Activated T-cell treated with anti-CD3 and anti-CD28 coated beads for 48 hours (primary cell): ENCODE measurements at places on chromosomes 16 and 17.

DNA sequence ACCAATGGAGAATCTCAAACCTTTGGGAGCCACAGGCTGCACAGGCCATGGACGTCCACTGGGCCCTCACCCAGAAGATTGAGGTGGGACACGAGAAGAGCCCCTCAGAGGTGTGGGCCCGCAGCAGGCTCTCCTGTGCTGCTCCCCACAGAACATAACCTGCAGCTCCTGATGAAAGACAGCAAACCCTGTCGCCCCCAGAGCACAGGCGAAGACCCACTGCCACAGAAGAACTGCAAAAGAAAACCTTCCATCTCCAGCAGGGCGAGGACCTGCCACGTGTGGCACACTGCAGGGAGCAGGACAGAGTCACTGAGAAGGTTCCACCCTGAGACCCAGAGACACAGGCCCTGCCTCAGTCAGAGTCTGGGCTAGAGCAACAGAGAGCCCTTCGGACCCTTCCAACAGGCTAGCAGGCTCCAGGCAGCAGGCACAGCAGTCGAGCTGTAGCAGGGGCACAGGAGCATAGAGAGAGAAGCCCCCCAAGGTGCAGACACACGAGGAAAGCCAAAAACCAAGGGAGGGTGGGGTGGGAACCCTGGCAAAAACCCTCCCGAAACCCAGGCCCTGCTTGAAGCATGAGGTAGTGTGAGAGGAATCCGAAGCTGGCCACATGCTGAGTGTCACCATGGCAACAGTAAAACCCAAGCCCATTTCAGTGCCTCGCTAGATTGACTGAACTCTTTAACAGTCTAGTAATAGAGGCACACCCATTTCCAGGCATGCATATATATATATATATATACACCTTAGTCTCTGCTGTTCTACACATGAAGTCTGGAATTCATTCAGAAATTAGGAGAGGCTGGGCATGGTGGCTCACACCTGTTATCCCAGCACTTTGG is 60.0 kb upstream of the CHMP6 start:
- no peak for DNase-seq

- DNase-seq = no peak
Observed at GRCh38 chr16:57727610-57728009, 8.0 kb upstream of the KATNB1 start.

DNA sequence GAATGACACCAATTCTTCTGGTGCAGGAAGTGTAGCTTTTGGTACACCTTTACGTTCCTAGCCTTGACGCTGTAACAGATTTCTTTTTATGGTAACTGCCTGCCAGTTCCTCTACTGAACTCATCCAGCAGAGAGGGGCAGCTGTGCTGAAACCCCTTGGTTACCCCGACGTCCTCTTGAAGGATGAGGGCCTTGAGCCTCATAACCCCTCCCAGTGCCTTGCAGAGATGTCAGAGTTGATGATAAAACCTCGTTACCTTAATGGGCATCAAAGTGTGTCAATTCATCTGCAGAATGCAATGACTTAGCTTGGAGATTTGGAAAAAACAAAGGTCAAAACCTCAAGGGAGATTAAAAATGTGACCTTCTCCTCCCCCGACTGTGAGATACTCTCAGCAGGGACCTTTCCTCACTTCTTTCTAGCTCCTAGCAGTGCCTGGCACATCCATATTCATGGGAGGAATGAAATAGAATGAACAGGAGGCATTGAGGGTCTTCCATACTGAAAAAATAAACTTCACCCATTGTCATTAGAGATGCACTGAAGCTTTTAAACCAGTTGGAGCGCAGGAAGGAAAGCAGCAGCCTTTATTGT is 69.2 kb downstream of the SDR42E1 start:
- no peak for DNase-seq

GRCh38 chr17:78107457-78107856 is 21.1 kb downstream of the TMC6 start:
- no peak for DNase-seq

DNA sequence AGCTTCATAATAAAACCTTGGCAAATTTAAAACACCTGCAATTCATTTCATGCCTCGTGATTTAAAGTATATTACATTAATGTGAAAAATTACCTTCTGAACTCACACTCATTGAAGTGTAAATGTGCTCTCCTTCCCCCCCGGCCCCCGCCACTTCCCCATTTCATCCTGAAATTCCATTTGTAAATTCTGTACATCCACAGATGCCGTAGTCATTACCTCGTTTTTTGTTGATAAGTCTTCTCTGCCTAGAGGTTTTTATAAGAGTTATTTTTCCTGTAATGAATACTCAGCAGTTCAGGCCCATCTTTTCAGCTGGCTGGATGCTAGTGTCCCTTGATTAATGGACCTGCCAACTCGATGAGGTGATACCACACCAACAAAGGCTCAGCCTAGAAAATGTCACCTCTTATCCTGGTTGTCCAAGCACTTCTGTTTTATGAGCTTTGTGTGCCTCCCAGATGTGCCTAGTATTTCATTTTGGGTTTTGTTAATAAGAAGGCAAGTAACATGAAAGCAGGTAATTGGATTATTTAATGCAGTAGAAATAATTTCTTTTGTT is 64.8 kb upstream of the KIFC3 start:
- DNase-seq = no peak

DNA sequence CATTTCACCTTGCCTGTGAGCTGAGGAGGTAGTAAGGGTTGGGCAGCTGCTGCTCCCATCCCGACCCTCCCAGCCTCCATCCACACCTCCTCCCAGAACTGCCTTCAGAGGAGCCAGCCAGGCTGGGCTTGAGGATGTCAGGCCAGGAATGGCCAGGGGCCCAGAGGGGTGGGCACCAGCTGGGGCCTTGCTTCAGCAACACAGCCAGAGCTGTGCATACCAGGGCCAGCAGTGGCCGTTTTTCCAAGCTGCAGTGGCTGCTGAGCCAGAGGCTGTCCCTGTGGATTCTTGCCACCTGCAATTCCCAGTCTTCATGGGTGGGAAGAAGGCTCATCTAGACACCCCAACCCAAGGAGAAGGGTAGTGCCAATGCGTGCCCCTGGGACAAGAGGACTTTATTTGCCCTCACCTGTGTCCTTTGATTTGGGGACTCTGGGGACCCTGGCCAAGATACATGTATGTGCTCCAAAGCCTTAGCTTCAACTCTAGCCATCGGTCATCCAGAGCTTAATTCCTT is 153.4 kb upstream of the SDK2 start:
- no peak for DNase-seq

- DNase-seq = no peak
Observed at GRCh38 chr17:82875407-82875856, 35.6 kb upstream of the ZNF750 start.

GRCh38 chr16:72198021-72198711 is 26.2 kb upstream of the PMFBP1 start:
- DNase-seq = no peak

- no peak for DNase-seq
Observed at GRCh38 chr17:68498479-68499326, 13.5 kb upstream of the PRKAR1A start.

DNA sequence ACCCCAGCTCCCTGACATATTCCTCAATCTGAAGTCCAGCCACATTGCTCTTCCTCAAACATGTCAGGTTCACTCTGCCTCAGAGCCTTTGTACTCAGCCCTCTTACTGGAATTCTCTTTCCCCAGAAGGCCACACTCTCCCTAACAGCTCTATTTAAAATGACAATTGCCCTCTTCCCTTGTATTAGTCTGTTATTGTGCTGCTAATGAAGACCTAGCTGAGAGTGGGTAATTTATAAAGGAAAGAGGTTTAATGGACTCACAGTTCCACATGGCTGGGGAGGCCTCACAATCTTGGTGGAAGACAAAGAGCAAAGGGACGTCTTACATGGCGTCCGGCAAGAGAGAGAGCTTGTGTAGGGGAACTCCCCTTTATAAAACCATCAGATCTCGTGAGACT is 46.0 kb downstream of the HS3ST2 start:
- no peak for DNase-seq

- DNase-seq = no peak
Observed at GRCh38 chr17:81422776-81423697, 27.8 kb downstream of the BAHCC1 start.

GRCh38 chr16:3612510-3613466 is 1.4 kb upstream of the SLX4 start:
- DNase-seq = no peak

DNA sequence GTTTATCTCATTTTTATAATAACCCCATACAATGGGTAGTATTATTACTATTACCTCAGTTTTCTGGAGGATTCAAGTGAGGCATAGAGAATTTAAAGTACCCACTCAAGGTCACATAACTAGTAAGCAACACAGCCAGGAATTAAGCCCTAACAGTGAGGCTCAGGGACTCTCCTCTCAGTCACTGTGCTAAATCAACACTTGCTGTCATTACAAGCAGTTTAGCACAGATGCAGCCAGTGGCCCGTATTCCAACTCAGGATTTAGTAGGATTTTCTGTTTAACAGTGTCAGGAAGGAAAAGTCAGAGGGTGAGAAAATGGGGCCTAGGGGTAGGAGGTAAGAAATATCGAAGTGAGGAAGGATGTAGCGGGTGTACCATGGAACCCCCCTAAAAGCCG is 536.9 kb downstream of the TMEM114 start:
- DNase-seq = no peak

DNA sequence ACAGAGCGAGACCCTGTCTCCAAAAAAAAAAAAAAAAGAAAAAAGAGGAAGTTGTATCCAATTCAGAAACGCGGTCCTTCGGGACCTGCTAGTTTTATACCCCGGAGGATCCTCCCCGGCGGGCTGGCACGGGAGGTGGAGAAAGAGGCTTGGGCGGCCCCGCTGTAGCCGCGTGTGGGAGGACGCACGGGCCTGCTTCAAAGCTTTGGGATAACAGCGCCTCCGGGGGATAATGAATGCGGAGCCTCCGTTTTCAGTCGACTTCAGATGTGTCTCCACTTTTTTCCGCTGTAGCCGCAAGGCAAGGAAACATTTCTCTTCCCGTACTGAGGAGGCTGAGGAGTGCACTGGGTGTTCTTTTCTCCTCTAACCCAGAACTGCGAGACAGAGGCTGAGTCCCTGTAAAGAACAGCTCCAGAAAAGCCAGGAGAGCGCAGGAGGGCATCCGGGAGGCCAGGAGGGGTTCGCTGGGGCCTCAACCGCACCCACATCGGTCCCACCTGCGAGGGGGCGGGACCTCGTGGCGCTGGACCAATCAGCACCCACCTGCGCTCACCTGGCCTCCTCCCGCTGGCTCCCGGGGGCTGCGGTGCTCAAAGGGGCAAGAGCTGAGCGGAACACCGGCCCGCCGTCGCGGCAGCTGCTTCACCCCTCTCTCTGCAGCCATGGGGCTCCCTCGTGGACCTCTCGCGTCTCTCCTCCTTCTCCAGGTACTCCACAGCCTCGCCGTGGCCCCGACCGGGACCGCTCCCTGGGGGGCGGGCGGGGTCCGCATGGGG is at the start of gene CDH3:
TSS of gene CDH3 (plus strand) at position 596 of the 779 bp plus-strand sequence. CDS start at position 666, 70 bp downstream.
- no peak for DNase-seq

GRCh38 chr16:55017321-55017720 is 86.7 kb downstream of the IRX5 start:
- no peak for DNase-seq

- DNase-seq = no peak
Observed at GRCh38 chr16:53948734-53949430, 244.9 kb downstream of the FTO start.

DNA sequence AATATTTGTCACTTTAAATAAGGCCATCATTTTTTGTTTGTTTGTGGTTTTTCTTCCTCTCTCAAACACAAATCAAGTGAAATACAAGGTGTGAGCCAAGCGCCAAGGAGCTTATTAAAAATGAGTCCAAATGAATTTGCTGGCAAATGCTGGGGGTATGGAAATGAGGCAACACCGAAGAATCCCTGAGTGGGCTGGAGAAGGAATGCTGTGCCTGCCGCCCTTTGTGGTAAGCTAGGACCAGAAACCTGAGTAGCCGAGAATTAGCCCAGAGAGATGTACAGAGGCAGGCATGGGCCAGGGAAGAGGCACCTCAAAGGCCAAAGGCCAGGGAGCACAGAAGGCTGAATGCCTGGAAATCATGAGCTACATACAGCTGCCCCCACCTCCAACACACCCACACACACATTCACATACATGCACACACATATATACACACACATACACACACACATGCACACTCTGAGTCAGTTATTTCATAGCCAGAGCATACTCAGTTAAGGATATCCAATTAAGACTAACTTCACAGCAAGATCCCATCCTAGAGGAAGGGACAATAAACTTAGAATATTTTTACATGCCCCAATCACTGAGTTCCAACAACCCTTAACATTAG is 266.1 kb upstream of the DYNLRB2 start:
- DNase-seq = no peak

- no peak for DNase-seq
Observed at GRCh38 chr17:78680436-78680835, 101.6 kb downstream of the CYTH1 start.

- DNase-seq = no peak
Observed at GRCh38 chr17:38705803-38706504, 881 bp downstream of the MLLT6 start.
